ENCODE measurements at places on chromosomes 7 and 10.

- no peak for DNase-seq
Observed at GRCh38 chr10:111017098-111017497, 59.7 kb upstream of the ADRA2A start.

GRCh38 chr10:78319371-78319770, 285.7 kb downstream of the RPS24 start:
- no peak for DNase-seq

GRCh38 chr7:138595454-138595853, 105.7 kb downstream of the SVOPL start:
- no peak for DNase-seq

DNA sequence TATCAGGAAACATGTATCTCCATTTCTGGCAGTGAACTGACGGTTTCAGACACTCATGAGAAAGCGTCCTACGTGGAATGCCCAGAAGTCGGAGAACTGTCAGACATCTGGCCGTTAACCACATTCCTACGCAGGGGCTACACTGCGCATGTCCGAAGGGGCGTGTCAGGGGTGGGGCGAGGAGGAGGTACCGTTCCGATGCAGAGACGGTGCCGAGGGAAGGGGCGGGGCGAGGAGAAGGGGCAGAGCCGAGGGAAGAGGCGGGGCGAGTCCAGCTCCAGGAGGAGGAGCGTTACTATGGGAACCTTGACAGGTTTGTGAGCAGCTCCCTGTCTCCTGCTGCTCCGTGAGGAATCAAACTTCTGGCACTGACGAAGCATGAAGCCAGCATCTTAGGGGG, 366.9 kb upstream of the NUPR2 start:
- no peak for DNase-seq

- DNase-seq: no peak
Observed at GRCh38 chr7:14420768-14421167, 431.3 kb upstream of the ETV1 start.

DNA sequence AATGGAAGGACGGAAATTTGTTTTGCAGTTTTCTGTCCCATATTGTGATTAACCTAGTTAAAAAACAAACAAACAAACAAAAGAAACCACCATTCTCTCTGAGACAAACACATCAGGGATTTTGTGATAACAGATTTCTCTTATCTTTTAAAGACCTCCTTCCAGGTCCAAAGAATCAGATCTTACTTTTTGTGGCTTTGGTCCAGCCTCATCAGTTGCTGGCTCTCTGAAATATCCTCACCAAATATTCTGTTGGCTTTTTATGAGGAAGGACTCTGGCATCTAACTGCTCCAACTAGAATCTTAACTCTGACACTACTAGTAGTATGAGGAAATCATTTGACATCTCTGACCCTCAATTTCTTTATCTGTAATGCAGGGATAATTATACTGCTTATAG, 4.8 kb downstream of the FAM204A start:
- no peak for DNase-seq

DNA sequence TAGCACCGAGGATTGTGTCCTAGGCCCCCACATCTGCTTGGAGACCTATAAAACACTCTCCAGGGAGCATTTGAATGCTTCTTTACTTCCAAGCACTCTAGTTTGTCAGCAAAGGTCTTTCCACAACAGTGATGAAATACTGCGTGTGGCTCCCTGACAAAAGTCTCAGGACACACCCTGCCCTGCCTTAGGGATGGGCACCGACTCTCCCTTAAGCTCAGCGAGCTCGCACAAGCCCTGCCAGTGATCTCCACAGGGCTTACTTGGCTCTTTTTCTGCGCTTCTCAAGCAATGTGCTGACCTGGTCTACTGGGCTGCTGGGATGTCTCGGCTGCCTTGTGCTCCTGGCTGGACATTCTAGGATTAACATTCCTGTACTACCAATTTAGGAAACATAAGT, 84.3 kb upstream of the MPP7 start:
- no peak for DNase-seq

DNA sequence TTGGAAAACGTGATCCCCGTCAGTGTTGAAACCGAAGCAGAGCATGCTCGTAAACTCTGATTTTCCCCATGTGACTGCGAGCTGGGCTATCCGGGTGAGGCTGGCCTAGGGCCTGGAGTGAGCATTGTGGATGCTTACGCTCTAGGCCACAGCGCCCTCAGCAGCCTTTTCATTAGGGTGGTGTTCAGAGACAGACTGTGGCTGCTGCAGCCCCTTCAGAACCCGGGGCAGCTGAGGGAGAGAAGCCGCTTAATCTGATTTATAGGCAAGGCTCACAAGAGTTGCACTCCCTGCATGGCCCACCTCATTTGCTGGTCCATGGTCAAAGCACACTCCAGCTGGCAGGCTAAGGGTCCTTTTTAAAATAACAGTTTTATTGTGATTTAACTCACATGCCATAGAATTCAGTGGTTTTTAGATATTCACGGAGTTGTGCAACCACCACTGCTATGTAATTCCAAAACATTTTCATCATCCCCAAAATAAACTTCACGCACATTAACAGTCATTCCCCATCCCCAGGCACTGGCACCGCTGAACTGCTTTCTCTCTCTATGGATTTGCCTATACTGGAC, 72.5 kb downstream of the SYPL1 start:
- DNase-seq: no peak

DNA sequence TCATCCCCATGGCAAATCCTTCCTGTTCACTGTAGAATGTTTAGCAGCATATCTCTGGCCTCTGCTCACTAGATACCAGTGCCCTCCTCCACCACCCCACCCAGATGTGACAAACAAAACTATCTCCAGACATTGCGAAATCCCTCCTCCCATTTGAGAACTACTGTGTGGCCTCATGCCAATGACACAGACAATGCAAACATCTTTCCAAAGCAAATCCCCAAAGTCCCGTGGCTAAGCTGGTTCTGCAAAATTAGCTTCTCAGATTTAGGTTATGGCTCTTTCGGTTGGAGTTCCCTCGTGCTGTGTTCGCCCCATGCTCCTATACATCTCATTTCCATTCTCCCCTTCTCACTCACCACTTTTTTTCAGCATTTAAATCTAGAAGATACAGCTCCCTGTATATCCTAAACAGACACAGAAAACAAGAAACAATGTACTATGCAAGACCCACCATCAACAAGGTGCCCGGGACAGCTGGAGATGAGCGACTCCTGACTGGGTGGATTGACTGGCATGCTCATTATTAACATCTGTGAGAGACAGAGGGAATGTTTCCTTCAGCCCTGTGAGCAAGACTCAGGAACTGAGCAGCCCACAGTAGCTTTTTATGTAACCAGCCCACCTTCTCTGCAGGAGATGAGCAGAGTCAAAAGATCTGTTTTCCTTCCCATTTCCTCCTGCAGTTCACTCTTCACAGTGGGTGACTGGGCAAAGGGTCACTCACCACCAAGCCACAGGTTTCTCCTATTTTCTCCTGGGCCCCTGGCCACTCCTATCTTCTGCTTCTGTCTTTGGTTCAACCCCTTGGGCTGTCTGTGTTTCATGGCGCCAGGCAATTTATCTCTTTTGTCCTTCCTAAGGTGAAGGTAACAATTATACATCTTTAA, 225.7 kb upstream of the AOAH start:
- no peak for DNase-seq

DNA sequence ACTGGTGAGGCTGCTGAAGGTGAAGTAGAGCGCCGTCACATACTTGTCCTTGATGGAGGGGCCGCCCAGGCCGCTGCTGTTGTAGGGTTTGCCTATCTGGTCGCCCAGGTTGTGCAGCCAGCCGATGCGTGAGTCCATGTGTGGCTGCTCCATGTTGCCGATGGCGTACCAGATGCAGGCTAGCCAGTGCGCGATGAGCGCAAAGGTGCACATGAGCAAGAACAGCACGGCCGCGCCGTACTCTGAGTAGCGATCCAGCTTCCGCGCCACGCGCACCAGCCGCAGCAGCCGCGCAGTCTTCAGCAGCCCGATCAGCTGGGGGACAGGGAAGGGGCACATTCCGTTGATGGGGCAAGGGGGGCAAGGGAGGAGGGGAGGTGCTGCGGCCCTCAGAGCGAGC, 26.6 kb downstream of the KCNH2 start:
- DNase-seq: no peak

DNA sequence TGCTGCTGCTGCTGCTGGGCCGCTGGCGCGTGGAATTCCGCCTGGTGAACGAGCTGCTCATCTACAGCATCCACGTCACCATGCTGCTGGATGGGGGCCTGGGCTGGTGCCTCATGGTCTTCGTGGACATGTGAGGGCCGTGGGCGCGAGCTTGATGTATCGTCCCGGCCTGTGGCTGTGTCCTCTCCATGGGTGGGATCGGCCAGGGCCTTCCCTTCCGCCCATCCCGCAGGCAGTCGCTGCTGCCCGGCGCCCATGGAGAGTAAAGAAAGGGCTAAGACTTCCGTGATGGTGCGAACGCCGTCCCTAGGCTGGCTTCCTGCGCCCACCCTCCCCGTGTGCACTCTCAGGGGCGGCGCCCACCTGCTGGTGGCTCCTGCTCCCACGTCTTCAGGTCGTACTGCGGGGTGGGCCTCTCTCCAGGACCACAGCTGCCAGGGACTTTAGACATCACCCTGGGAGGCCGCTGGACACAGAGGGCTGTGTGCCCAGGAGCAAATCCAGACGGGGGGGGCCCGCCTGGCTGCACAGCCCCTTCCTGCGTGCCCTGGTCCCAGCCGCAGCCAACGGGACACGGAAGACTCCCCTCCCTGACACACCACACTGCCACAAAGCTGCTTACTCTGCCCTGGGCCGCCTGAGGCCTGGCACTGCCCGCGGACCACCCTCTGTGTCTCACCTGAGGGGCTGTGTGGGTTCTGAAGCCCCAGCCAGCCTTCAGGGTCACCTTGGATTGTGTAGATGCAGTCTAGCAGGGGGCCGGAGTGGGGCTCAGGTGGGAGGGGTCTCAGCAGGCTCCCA, 167.5 kb downstream of the SEPTIN7 start:
- no peak for DNase-seq

DNA sequence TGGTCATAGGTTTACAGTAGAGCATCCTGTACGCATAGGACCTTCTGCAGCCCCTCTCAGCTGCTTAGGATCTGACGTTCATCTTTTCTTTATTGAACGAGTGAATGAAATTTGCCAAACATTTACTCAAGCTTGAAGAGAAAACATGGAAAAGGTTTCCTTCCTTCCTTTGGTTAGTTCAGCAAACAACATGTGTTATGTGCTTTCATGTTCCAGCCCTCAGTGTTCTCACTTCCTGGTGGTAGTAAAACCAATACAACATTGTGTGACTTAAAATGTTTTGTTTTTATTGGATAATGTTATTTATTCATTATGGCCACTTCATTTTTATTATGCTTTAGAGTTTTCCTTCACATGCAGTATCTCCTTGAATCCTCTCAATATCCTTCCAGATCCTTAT, 1.4 kb upstream of the CDCA7L start:
- DNase-seq: no peak

DNA sequence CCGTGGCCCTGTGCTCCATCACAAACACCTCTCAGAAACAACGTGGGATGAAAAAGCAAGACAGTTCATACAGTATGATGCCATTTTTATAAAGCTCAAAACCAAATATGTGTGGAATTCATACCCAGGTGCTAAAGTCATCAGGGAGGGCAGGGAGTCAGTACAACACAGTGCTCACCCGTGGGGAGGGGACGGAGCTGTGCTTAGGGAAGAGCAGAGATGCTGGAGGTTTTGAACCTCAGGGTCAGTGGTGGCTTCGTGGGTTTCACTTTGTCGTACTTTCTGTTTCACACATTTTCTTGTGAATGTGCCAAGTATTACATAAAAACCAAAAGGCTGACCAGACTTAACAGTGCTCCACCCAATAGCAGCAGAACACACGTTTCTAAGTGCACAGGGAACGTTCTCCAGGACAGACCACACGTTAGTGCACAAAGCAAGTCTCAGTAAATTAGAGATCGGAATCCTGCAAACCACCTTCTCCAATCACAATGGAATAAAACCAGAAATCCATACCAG, 21.2 kb downstream of the ZMIZ2 start:
- no peak for DNase-seq

- DNase-seq: no peak
Observed at GRCh38 chr10:95535526-95535925, 25.6 kb downstream of the SORBS1 start.

DNA sequence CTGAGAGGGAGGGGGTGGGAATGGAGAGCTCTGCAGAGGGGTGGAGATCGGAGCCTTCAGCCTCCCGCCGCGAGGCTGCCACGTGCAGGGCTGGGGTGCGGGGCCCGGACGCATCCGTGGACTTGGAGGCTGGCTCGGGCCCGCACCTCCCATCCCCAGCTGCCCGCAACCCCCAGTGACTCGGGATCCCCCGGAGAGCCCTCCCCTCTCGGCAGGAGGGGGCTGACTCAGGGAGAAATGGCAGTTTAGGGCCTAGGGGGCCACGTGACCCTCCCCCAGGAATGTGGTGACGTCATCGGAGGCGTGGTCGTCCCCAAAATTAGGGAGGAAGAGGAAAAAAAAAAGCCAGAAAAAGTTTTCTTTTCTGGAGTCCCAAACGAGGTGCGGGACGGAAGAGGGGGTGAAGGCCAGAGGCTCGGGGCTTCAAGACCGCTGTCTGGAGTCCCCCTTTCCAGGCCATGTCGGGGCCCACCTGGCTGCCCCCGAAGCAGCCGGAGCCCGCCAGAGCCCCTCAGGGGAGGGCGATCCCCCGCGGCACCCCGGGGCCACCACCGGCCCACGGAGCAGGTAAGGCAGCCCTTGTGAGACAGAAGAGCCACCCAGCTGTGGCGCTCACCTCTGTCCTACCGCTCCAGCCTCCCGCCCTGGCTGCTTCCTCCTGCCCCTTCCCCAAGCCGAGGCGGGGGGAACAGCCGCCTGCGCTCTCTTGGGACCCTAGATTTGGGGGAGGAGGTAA, at the start of gene TRIP6:
TSS of gene TRIP6 (plus strand) at position 348 of the 736 bp plus-strand sequence. CDS start at position 459, 111 bp downstream.
- DNase-seq: peak; percentile 32

DNA sequence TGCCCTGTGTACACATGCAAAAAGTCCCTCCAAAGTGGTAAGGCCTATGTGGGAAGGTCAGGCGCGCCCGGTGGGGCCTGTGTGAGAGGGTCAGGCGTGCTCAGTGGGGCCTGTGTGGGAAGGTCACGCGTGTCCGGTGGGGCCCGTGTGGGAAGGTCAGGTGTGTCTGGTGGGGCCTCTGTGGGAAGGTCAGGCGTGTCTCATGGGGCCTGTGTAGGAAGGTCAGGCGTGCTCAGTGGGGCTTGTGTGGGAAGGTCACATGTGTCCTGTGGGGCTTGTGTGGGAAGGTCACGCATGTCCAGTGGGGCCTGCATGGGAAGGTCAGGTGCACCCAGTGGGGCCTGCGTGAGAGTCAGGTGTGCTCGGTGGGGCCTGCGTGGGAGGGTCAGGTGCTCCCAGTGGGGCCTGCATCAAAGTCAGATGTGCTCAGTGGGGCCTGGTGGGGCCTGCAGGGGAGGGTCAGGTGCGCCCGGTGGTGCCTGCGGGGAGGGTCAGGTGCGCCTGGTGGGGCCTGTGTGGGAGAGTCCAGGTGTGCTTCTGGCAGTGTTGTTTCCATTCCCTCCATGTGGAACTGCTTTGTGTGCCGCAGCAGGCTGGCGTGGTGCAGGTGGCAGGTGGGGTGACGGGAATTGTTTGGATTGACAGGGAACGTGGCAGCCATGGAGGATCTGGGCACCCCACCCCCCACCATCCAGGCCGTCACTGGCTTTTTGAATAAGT, 15.4 kb downstream of the LRRC27 start:
- DNase-seq: no peak

GRCh38 chr10:42875798-42876341, 93.3 kb downstream of the BMS1 start:
- DNase-seq: no peak
